Fibroblast of the aortic adventitia (primary cell): ENCODE measurements at places on chromosomes 2 and 18. TPM values are rescaled to one million over a fixed set of nuclear protein-coding genes. Genes with fewer than 3 reads are reported as not detected.

The KCNIP3 gene
- 0.25 and 2.9 TPM in 2 replicates for total RNA-seq

The ITM2C gene
- total RNA-seq, result 26.5 and 38.1 TPM in 2 replicates

The ZNF396 gene
- total RNA-seq, result 2.0 and 2.4 TPM in 2 replicates

The ANKRD29 gene
- total RNA-seq, result 6.1 and 17.4 TPM in 2 replicates

The ICA1L gene
- 8.9 TPM in 2 replicates for total RNA-seq

The DNAJC5G gene
- total RNA-seq, result not detected in 2 replicates

The RNF152 gene
- 7.3 and 12.8 TPM in 2 replicates for total RNA-seq

The NEURL3 gene
- not detected in 2 replicates for total RNA-seq

The CRACDL gene
- not detected in 2 replicates for total RNA-seq

The EPB41L3 gene
- total RNA-seq, result 28.0 and 37.3 TPM in 2 replicates

The GPR17 gene
- not detected in 2 replicates for total RNA-seq

The SIX3 gene
- total RNA-seq, result not detected in 2 replicates

The DAW1 gene
- total RNA-seq, result 1.3 TPM in 1 of 2 replicates, not detected in the other

The CRYGD gene
- total RNA-seq, result not detected in 2 replicates

The DYNAP gene
- total RNA-seq, result not detected in 2 replicates

The GRB14 gene
- 6.1 and 6.9 TPM in 2 replicates for total RNA-seq

The MAB21L4 gene
- not detected in 2 replicates for total RNA-seq

The PROKR1 gene
- total RNA-seq, result not detected in 2 replicates

The CASP10 gene
- 4.8 and 9.1 TPM in 2 replicates for total RNA-seq
